ENCODE measurements at places on chromosomes 5 and 9. TPM values are rescaled to one million over a fixed set of nuclear protein-coding genes. Genes with fewer than 3 reads are reported as not detected.

Gene CCNJL
- 0.54 TPM for total RNA-seq

Gene GRIN1
- total RNA-seq: under 0.01 TPM

Gene OLFM1
- 0.27 TPM for total RNA-seq

Gene UGT3A2
- 0.54 TPM for total RNA-seq

Gene ACTBL2
- not detected for total RNA-seq

Gene PCDHB14
- under 0.01 TPM for total RNA-seq

Gene FLT4
- 0.27 TPM for total RNA-seq

GRCh38 chr5:158967541-158967940 lies 132.2 kb downstream of the EBF1 start:
- DNase-seq: no peak

GRCh38 chr9:466747-467146 lies 252.1 kb downstream of the DOCK8 start:
- no peak for DNase-seq

- DNase-seq: no peak
These were observed 226.5 kb upstream of the TUT7 start for GRCh38 chr9:86580688-86581087.

- DNase-seq: no peak
These were observed 8.5 kb upstream of the C1QTNF3 start for GRCh38 chr5:34051374-34051980.

DNA sequence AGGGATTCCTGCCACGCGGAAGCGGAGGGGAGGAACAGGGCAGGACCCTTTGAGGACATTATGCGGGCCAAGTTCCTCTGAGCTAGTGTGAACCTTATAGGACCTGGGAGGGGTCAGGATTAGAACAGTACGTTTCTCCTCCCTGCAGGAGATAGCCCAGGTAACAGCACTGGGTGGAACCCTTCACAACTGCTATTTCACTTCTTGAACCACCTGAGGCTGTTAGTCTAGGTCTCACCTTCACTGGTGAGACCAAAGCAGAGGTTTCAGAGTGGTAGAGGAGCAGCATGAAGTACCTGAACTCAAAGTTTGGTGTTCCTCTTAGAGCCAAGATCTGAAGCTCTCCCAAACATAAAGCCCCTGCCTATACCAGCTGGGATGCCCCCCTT lies 832 bp downstream of the EIF4EBP3 start:
- no peak for DNase-seq

DNA sequence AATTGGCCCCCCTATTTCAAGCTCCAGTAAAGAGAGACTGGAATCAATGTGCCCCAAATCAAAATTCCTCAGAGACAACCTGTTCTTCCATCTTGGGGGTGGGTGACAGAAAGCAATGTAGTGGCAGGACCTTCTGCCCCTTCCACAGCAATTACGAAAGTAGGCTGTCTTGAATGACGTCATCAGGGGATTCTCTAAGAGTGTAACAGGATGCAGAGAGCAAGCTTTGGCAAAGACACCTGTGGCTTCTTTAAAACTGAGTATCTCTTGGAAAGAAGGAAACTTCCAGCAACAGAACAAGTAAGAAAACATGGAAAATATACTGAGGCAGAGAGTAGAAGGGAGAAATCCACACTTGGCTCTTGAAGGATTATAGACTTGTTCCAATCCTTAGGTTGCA lies 247.6 kb upstream of the PDE4D start:
- DNase-seq: no peak

GRCh38 chr5:158903006-158903405 lies 196.7 kb downstream of the EBF1 start:
- DNase-seq: no peak

- no peak for DNase-seq
These were observed 2.5 kb upstream of the ZNF474 start for GRCh38 chr5:122126756-122127321.

DNA sequence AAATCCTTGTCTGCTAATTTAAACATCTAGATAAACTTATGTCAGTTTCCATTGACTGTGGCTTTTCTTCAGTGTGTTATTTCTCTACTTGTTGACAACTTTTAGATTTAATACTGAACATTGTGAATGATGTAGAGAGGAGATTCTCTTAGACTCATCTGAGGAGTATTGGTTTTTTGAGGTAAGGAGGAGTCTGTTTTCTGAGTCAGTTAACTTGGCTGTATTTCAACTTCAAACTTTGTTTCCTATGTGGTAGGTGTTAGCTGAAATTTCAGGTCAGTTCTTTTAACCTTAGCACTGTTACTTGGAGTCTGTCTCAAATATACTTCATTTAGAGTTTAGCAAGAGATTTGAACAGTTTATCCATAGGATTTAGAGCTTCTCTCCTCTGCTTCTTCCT lies 67.9 kb downstream of the XRCC4 start:
- DNase-seq: no peak

- no peak for DNase-seq
These were observed 317.3 kb upstream of the PRR16 start for GRCh38 chr5:120146787-120147186.

- DNase-seq: no peak
These were observed 35.7 kb upstream of the UGT3A1 start for GRCh38 chr5:36026706-36027465.

DNA sequence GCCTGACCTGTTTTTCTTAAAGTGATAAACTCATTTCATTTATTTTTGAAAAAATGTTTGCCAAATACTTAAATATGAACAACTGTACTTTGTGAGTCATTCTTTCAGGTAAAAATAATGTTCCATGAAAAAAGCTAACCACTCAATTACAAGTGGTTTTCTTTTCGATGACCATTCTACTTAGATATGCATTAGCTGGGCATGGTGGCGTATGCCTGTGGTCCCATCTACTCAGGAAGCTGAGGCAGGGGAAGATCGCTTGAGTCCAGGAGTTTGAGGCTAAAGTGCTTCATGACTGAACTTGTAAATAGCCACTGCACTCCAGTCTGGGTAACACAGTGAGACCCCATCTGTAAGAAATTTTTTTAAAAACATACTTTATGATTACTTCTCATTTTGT lies 4.0 kb upstream of the WDR70 start:
- DNase-seq: no peak

GRCh38 chr9:88933607-88934379 lies 57.5 kb upstream of the S1PR3 start:
- no peak for DNase-seq

GRCh38 chr5:36181774-36182173 lies 29.9 kb downstream of the SKP2 start:
- DNase-seq: no peak

DNA sequence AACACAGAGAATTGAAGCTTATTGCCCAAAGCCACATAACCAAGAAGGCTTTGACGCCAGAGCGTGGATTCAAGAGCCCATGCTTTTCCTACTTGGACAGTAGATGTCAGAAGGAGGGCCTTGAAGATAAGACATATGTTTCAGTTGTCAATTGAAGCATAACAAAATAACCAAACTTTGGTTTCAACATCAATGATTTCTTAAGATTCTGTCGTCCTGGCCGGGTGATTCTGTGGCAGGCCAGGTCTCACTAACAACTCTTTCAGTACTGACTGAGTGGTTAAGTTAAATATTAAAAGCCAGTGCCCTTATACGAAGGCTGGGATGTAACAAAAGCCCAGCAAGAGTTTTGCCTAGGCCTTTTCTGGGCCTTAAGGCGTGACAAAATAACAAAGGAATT lies 94.0 kb downstream of the RCL1 start:
- DNase-seq: no peak

GRCh38 chr5:180103487-180104167 lies 32.1 kb upstream of the RNF130 start:
- no peak for DNase-seq

- no peak for DNase-seq
These were observed 48.1 kb downstream of the EPB41L4B start for GRCh38 chr9:109272745-109273144.

Data from hematopoietic multipotent progenitor cell (in vitro differentiated cells).